ENCODE measurements at places on chromosomes 2 and 18.

GRCh38 chr2:232292395-232293154 lies 86.0 kb upstream of the ALPP start:
- peak; percentile 28 for DNase-seq

DNA sequence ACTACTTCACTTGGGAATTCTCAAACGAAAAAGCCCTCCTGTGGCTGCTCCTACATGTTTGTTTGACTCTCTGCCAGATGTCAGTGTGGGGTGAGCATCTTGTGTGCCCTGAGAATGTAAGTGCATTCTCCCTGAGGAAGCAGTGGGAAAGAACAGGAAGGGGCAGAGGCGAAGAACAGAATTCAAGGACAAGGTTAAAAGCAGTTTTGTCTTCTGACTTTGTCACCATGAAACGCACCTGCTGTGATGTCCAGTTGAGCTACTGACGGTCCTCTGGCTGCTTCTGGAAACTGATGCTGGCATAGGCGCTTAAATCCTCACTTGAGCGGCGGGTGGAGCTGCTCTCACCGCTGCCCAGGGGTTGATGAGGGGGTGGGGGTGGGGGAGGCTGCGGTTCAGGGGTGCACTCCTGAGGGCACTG lies 4.9 kb downstream of the IRS1 start:
- DNase-seq = no peak

- no peak for DNase-seq
These were observed 14.4 kb upstream of the WDR75 start for GRCh38 chr2:189426886-189427285.

DNA sequence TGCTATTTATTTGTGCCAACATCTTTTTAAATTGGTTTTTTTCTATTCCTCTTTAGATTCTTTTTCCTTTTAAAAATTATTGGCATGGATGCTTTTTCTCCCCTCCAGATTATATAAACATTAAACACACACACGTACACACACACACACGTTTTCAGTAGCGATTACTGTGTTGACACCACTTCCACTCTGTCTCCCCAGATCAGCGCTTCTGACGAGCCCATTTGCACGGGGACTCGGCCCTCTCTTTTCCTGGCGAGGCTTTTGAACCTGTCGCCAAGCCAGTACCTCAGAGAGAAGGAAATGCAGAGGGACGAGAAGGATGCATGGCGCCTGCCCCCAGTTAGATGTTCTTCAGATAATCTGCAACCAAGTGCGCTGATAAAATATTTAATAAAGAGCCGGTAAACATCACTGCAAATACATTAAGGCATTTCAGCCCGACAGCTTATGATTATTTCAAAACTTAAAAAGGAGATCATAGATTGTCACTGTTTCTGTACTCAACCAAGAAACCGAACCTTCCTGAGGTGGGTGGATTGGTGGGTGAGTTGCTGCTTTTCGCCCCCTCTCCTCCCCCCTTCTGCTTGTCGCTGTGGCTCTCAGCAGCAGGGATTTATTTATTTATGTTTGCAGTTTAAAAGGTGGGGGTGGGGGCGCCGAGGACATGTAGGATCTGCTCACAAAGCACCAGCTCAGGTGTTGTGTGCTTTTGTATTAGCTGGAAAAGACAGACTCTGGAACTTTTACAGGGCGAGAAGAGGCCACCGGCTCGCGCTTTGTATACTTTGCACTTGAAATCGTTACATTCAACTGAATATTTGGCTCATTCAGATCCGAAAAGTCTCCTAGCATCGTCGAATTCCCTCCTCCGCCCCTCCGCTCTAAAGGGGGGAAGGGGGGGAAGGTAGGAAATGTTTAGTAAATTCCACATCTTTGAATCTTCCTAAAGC lies 787 bp upstream of the TBR1 start:
- DNase-seq = no peak

- no peak for DNase-seq
These were observed 654.9 kb upstream of the SYT4 start for GRCh38 chr18:43932140-43932539.

DNA sequence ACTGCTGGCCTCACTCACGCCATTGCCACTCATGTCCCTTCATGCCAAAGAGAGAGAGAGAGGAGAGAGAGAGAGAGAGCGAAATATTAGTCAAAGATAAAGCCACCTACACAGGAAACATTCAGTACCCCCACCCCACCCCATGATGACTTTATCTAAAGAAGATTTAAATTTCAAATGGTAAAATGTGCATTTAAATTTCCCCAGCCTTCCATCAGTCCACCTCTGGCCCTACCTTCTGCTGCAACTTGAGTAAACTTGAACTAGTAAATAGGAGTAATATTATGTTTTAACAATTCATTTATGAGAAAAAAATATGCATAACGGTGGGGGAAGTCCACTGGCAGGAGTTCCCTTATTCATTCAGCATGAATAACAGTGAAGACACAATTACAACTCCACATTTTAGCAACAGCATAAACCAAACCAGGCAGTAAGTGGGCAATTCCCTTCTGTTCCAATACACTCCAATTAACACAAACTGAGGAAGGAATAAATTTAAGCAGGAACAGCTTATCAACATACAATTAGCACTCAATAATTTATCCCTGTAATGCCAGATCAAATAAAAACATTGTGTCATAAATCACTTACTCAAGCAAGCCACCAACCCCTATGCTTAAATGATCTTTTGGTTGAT lies 264.2 kb downstream of the LNPK start:
- DNase-seq = no peak

GRCh38 chr2:189505492-189505891 lies 64.2 kb downstream of the WDR75 start:
- no peak for DNase-seq

GRCh38 chr2:160664603-160665140 lies 171.1 kb upstream of the RBMS1 start:
- no peak for DNase-seq

GRCh38 chr2:12766421-12766879 lies 49.7 kb downstream of the TRIB2 start:
- DNase-seq = no peak

DNA sequence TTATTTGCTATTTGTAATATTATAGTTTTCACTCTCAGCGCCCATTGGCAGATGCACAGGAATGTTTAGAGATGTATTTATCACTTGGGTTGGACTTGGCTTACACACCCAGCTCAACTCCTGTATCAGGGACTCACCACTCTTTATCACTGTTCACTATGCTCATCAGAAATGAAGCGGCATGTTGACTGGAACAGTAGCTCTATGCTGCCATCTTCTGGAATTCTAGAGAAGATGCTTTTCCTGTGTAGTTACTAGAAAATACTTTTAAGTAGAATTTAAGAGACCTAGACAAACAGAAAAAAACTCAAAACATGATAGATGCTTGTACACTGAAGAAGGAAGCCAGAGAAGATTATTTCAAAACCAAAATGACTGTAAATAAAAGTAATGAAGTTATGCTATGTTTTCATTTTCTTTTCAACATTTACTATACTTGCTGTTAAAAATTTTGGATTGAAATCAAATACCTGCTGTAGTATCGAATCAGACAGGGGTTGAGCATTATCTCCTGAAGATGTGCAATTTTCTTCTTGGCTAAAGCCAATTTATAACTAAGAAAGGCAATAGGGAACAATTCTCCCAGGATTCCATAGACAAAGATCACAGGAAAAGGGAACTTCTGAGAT lies 47.4 kb upstream of the NXPH2 start:
- peak; percentile 11 for DNase-seq

GRCh38 chr2:66498289-66498975 lies 63.5 kb downstream of the MEIS1 start:
- DNase-seq = no peak

DNA sequence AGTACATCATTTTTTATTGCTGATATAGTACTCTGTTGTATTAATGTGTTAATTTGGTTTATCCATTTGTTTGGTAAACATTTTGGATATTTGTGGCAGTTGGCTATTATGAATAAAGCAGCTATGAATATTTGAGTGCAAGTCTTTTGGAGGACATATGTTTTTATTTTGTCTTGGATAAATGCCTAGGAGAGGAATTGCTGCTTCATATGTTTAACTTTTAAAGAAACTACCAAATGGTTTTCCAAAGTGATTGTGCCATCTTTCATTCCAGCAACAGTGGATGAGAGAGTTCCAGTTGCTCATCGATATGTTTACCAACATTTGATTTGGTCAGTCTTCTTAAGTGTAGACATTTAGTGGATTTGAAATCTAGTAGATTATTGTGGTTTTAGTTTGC lies 51.8 kb downstream of the MERTK start:
- no peak for DNase-seq

Data from T-helper 1 cell (primary cell).